Muscle of arm (tissue), 14 donors: ENCODE measurements at places on chromosomes 5 and 9.
A peak's percentile ranks its signal among the peaks of the same experiment; 100 is the strongest.

DNA sequence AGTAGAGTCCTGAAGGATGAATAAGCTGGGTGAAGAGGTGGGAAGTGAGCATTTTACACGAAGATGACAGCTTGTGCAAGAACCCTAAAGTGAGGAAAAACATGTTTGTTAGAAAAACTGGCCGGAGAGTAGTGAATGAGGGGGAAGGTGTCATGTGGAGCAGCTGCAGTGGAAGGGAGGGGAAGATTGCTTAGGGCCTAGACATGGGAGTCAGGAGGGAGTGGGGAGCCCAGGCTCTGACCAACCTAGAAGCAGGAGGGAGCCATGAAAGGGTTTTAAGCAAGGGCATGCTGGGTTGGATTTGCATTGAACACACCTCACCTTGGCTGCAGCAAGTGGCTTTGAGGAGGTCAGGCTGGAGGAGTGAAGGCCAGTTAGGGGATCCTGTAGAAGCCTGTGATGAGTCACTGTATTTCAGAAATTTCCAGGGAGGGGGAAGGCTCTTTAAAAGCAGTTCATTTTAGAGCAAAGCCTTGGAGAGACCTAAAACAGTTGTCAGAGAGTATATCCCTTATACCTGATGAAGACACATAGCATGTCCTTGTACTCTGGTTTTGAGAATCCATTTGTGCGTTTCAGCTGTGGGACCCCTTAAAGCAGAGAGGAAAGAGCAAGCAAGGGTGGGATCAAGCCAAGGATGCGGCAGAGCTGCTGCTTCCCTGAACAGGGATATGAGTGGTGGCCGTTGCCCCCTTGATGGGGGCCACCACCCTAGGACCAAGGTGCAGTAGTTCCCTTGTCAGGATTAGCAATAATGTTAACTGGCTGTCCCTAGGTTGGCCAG lies 45.4 kb downstream of the ANGPTL2 start:
- no peak for DNase-seq

GRCh38 chr9:126839301-126839700 lies 21.1 kb upstream of the ZBTB34 start:
- DNase-seq: no peak

DNA sequence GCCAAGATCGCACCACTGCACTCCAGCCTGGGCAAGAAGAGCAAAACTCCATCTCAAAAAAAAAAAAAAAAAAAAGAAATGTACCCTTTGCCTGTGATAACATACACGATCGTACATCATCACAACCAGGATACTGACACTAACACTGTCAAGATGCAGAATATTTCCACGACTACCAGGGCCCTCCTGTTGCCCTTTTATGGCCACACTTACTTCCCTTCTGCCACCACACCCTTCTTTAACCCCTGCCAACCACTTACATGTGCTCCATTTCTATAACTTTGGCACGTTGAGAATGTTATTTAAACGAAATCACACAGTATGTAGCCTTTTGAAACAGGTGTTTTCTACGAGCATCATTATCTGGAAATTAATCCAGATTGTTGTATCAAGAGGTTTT lies 69.0 kb upstream of the OTULINL start:
- no peak for DNase-seq

DNA sequence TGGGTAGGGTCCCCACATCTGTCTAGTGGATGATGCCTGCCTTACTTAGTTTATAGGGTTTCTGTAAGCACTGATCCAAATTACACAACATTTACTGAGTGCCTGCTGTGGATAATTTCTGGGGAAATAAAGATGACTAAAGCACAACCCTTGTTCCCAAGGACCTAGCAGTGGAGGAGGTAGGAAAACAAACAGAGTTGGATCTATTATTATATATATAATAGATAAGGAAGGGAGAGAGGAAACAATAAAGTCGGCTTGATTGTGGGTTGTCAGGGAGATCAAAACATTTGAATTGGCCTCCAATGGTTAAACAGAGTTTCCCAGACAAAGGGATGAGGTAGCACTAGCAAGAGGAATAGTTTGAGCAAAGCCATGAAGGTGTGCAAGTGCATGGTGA lies 14.0 kb downstream of the IL33 start:
- no peak for DNase-seq

DNA sequence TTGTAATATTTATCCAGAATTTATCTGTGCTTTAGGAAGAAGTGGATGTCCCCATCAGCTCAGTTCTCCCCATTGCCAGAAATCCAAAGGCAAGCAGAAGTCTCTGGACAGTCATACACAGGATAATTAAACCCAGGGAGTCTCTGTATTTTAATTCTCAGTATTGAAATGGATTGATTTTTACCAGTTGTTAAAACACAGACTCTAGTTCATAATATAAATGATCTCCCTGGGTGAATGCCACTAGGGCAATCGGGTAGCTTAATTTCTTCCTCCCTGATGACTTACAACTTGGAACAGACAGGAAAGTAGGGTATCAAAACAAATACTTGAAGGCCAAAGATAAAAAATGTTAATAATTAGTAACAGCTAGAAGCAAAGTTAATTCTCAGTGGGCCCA lies 66.5 kb upstream of the DAP start:
- DNase-seq: no peak

DNA sequence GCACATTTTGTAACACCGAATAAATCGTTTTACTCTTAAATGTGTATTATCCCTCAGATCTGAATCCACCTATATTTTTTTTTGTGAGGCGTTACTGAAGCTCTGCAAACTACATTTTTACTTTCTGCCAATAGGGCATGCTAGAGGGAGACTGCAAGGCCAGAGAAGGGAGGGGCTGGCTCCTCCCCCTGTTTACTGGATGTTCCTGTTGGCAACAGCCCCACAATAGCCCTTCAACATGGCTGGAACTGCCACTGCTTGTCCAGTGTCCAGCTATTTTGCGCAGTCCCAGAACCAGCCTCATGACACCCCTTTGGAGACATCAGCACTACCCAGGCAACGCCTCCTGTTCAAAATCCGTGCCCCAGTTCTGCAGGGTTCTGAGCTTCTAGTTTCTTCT lies 85.4 kb upstream of the MIER3 start:
- DNase-seq: no peak

DNA sequence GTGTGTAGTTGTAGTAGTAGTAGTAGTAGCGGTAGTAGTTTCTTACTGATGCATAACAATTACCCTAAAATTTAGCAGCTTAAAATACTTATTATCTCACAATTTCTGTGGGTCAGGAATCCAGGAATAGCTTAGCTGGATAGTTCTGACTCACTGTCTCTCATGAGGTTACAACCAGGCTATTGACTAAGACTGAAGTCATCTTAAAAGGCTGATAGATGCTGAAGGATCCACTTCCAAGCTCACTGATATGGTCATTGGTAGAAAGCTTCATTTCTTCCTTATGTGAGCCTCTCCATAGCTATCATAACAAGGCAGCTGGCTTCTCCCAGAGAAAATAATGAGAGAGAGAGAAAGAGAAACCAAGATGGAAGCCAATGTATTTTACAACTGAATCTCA lies 147.5 kb upstream of the FBXL17 start:
- DNase-seq: no peak

DNA sequence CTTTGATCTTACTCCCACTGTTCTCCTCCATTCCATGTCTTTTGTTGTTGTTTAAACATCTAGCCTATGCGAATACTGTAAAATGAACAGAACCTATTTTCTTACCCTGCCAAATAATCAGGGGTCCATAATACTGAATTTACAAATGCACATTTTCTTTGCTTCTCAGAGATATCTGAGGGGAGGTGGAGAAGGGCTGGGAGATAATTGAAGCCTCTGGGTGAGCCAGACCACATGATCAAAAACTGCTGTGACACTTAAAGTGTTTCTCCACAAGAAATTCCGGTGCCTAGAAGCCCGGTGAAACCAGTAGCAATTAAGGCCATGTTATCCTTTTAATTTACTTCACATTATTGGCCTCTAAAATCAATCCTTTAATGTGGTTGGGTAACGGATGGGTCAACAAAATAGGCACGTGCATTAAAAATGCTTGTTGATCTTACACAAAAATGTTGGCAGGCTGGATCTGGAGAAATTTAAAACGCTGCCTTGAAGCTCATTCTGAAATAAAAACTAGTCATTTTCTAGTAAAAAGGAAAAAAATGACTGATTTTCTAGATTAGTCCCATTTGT lies 10.8 kb downstream of the SEMA6A start:
- DNase-seq: no peak

DNA sequence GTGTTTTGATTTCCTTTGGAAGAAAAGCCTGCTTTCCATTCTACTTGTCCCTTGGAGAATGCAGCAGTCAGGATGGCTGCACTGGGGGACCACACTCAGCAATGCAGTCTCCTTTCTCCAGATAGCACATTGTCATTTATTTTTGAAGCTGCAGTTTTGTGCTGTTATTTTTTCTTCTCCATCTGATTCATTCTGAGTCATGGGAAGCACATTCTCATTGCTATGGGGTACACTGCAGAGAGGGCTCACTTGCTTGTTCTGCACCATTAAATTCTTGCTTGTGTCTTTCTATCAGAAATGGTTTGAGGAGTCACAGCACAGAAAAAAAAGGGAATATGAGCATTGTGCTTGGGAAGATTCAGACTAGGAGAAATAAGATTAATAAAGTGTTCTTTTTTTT lies 39.7 kb upstream of the POC5 start:
- no peak for DNase-seq

DNA sequence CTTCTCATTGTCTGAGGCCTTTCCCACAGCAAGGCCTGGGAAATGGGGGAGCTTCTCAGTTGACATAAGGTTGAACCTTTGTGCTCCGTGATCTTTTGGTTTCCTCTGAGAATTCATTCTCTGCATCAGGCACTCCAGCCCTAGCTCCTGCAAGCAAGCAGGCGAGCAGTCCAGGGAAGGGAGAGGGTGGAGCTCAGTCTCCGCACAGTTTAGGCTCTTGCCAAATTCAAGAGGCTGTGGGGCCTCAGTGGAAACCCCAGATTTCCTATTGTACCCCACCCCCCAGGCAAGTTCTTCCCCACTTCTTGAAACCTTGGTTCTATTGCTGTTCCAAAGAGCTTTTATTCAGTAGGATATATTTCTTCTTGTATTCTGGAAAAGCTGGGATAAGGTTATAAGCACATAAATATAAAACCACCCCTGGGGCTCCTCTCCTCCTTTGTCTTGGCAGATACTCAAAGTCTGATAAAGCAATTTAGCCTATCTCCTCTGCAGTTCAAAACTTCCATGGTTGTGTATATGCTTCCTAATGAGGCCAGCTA lies 147.2 kb downstream of the PDZD2 start:
- peak; percentile 33 for DNase-seq

DNA sequence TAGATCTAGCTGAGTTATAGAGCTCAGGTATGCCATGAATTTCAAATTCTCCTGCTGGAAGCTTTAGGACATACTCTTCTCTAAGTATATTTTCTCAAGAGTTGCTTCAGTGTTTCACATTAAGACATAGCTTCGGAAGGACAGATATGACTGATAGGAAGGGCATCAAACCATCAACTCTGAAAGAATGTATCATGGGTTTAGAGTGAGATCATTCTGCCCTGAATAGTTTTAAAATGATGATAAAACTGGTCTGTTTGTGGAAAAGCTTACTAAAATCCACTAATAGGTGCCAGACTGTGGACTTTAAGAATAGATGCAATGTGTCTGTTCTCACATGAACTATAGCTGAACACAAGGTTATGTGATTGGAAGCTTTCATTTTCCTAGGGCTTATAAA lies 8.4 kb downstream of the SPEF2 start:
- DNase-seq: no peak

DNA sequence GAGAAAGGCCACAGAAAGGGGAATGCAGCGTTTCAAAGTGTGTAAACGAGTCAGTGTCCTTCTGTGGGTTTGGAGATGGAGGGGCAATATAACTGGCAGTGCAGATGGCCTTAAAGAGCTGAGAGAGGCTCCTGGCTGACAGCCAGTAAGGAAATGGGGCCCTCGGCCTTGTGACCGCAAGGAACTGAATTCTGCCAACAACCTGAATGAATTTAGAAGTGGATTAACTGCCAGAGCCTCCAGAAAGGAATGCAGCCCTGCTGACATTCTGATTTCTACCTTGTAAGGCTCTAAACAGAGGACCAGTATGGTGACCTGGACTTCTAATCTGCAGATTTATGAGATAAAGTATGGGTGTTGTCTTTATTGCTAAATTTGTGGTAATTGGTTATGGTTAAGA lies 17.5 kb upstream of the NREP start:
- DNase-seq: no peak

DNA sequence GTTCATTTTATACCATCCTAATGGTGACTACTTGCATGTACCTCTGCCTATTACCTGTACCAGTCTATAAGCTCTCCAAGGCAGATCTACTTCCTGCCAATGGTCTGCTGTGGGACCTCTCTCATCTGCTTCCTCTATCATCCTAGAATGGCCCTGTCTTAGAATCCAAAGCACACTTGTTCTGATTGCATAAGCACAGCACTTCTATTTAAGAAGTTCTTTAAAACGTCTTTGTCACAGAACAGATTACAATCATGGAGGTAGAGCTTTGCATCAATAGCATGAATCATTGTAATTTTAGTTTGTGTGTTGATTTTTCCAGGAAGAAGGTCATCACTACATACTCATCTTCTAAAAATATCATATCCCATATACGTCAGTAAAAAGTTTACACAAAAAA lies 131.8 kb upstream of the ACOT12 start:
- no peak for DNase-seq

DNA sequence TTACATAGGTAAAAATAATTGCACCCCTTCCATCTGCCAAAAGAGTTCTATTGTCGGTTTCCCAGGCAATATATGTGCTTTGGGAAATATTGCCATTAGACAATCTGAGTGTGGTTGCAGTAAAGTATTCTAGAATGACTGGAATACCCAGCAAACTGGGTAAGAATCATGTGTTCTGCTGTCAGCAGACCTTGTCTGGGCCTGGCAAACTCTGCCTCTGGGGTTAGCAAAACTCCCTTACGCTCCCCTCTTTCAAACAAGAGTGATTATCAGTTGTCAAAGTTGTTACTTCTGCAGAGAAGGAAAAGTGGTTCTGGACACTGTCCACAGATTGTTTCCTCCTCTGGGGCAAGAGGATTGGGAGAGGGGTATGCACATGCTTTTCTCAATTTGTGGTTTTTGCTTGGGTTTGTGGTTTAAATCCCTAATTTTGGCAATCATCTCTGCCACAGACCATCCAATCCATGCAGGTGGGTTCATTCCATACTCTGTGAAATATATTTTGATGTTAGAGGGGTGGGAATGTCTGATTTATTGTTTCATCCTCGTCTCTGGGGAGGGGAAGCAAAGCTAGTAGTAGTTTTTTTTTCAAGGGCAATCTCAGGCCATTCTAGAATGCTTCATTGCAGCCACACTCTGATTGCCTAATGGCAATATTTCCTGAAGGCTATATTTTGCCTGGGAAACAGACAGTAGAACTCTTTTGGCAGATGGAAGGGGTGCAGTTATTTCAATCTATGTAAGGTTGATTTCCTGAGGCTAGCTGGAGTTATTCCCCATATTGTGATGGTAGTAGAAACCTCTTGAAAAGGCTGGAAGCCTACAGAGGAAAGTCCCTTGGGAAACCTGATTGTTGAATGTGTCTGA lies 24.0 kb upstream of the TNFSF15 start:
- no peak for DNase-seq

- peak; percentile 33 for DNase-seq
Observed at GRCh38 chr5:32017692-32018367, 156.3 kb downstream of the GOLPH3 start.
